ENCODE measurements at places on chromosomes 4 and X.

DNA sequence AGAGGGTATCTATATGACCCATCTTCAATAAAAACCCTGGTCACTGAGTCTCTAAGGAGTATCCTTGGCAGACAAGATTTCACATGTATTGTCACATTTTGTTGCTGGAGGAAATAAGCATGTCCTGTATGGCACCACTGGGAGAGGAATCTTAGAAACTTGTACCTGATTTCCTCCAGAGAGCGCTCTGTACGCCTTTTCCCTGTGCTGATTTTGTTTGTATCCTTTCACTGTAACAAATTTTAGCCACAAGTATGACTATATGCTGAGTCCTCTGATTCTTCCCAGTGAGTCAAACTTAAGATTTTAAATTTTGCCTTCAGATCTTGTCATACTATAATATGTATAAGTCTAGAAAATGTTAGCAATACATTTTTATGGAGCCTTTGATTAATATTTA is 102.8 kb downstream of the ITIH6 start:
- DNase-seq = no peak

GRCh38 chrX:55450259-55450658 is 1.7 kb upstream of the MAGEH1 start:
- DNase-seq = peak; percentile 26

- no peak for DNase-seq
Observed at GRCh38 chrX:54922547-54922946, 1.9 kb downstream of the TRO start.

DNA sequence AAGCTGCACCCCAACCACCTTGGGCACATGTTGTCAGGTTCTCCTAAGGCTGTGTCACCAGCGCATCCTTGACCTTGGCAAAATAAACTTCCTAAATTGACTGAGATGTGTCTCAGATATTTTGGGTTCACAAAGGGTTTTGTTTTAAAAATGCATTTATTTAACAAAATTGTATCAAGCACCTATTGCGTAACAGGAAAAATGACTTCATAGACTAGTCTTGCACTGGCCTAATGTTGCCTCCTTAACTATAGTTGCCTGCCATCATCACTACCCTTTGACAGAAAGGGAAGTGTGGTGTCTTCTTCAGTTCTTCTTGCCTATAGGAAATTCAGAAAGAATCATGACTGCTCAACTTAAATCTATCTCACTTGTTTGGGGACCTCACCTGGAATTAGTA is 374.2 kb downstream of the SH2D1A start:
- DNase-seq = no peak

DNA sequence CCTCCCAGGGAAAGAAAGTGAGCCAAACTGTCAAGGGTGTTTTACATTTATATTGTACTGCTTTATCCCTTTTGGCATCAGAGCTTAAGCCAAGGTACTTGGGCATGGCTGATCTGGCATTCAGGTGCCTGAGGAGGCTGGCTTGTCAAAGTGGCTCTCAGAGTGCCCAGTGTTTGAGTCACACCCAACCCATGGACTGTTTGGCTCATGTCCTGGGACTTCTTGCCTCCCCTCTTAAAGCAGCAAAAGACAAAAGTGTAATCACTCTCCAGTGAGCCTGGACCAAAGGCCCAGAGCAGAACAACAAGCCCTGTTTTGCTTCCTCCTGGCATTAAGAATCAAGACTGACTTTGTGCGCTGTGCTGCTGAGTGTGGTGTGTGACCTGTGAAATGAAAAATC is 311.7 kb upstream of the TAPT1 start:
- peak; percentile 56 for DNase-seq

DNA sequence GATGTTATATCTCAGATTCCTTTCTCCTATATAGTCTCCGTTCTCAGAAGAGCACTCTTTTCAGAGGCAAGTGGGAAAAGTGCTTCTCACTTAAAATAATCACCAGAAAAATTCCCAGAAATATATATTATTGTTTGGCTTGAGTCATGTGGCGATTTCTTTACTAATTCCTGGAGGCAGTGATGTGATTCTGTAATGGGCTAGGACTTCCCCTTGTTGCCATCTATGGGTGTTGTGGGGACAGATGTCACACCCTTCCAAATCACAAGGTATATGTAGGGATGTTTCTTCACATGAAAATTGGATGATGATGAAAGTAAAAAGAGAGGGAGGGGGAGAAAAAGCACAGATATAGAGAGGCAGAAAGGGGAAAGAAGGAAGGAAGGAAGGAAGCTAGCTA is 553.4 kb downstream of the PPP4R3C start:
- DNase-seq = no peak

DNA sequence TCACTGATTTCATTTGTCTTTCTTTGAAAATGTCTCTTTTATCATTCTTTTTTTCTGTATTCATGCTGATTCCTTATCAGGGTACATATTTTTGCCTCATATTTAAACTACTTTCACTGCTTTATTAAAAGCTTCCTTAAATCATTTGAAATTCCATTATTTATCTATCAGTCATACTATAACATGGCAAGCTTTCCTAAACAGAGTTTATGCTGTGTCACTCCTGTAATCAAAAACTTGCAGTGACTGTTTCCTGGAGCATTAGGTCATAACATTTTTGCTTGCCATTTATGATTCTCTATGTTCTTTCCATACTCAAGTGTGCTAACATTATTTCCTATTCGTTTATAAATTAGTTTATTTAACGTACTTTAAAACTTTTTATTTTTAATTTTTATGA is 203.7 kb downstream of the BMPR1B start:
- no peak for DNase-seq

DNA sequence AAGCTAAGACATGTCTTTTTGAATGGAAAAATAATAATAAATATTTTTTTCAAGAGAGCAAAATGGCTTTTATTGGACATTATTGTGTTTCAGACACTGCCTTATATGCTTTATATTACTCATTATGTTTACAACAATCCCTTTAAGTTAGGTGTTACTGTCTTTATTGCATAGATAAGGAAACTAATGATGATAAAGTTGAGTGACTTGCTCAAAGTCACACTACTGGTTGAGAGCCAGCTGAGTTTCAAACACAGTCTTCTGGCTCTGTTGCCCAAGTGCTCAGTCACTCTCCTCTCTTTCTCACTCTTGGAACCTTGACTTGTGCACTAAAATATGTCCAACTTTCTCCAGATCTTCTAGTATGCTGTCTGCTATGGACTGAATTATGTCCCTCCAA is 71.5 kb upstream of the SLC39A8 start:
- DNase-seq = no peak

DNA sequence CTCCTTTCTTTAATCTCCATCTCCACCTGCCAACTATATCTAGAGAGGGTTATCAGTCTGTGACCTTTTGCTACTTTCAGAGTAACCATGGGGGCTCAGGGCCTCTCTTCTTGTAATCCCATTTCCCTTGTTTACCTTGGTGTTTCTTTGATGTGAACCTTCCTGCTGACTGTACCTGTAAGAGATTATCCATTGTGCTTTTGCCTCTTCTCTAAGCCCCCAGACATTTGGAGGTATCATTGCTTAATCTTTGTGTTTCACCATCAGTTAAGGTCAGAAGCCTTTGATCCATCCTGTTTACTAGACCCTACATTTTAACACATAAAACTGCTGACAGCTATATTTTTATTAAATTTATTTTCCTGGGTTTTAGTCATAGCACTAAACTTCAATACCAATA is 111.8 kb upstream of the RAP2C start:
- no peak for DNase-seq

DNA sequence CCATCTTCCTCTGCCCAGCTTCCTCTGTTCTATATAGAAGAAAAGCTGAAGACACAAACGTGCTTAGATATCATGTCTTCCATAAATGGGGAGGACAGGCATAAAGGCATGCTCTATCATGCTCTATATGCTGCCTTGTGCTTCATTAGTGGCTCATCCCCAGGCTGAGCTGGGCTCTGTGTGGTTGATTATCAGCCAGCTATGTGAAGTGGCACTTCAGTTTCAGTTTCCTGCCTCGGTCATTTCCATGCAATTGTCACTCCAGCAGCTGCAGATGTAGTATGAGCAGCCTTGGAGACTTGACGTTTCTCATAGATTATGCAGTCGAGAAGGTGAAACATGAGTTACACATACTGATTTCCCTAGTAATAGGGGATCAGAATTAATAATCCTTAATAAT is 106.2 kb downstream of the SYTL5 start:
- DNase-seq = no peak

DNA sequence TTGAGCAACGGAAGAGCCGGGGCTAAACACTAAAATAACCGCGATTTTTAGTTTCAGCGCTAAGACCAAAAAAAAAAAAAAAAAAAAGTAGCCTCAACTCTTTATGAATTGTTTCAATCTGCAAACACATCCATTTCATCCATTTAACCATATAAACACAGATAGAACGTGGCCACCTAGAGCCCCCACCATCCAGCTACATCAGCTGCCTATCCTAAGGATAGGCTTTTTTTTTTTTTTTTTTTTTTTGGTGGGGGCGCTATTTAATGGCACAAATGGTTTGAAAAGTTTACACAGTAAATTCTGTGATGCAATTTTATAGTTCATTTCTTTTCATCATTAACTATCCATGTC is 492 bp upstream of the HDAC8 start:
- no peak for DNase-seq

DNA sequence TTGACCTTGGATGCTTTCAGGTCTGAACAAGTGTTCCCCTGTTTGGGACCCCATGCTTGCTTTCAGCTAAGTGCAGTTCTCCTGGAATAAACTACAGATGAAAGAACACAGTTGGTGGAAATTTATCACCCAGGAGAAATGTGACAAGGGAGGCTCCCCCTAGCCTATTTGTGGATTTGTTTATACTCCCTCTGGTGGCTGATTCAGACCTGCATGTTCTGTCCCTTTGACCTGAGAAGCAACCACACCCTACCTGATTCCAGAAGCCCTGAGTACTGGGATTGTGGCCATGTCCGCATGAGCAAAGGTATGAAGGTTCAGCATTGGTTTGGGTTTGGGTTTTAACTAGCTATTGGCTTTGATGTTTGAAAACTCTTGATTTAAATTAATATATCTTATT is 440.9 kb downstream of the MID1IP1 start:
- DNase-seq = peak; percentile 32

DNA sequence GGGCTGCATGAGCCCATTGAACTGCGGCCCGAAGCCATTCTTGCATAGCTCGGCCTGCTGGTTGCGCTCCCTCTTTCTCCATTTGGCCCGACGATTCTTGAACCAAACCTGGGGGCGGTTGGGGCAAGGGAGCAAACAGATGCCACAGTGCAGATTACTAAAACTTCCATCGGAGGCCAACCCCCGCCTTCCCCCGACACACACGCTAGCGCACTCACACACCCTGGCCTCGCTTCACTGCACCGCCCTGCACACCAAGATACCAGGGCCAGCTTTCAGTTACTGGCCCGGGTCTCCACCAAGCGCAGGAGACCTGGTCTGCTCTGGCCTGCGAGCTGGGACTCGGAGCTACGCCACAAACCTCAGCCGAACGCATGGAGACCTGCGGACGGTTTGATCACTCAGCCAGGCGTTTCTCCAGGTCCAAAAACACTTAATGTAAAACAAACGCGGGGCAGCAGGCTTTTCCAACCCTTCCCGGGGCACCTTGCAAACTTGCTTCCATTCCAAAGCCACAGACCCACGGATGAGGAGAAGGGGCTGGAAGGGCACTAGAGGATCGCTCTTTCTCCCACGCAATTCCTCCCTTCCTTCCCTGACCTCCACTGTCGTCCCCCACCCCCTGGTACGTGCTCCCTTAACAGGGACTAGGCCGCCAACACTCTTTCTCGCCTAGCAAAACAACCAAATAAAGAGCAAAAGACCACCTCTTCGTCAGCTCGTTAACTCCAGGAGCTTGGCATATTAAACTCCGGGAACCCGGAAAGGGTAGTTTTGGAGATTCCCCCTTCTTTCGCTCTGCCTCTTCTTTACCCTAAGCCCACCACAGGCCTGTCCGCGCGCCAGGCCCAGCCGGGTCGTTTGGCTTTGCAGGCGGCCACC is 4.1 kb downstream of the PITX2 start:
- no peak for DNase-seq

GRCh38 chrX:111431001-111431400 is 19.0 kb upstream of the DCX start:
- DNase-seq = no peak

DNA sequence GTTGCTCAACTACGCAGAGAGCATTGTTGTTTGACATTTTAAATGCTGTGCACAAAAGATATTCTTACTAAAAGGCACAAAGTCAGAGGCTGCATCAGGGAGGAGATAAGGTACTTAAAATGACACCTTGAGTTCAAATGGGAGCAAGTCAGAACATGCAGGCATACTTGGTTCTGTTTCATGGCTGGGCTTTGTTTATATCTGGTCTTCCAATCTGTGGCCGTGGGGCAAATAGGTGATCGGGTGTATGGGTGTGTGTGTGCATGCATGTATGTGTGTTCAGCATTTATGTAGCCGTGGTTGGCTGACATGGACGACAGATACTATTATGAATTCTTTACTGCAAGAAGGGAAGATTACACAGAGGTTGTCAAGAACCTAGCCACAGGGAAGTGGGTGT is 106.1 kb downstream of the RASL11B start:
- no peak for DNase-seq

GRCh38 chr4:34432706-34433105 is 1811.6 kb downstream of the ARAP2 start:
- no peak for DNase-seq
